ENCODE measurements at places on chromosomes 7 and 10.

- no peak for DNase-seq
These were observed 42.8 kb downstream of the GLI3 start for GRCh38 chr7:42194238-42194637.

- DNase-seq, result peak; percentile 83
These were observed at the start of gene ITGA8 for GRCh38 chr10:15719899-15720634. TSS of gene ITGA8 (minus strand) at chr10:15719922. CDS start at chr10:15719771, 151 bp downstream.

GRCh38 chr7:138895679-138896078, 85.5 kb downstream of the KIAA1549 start:
- peak; percentile 7 for DNase-seq

DNA sequence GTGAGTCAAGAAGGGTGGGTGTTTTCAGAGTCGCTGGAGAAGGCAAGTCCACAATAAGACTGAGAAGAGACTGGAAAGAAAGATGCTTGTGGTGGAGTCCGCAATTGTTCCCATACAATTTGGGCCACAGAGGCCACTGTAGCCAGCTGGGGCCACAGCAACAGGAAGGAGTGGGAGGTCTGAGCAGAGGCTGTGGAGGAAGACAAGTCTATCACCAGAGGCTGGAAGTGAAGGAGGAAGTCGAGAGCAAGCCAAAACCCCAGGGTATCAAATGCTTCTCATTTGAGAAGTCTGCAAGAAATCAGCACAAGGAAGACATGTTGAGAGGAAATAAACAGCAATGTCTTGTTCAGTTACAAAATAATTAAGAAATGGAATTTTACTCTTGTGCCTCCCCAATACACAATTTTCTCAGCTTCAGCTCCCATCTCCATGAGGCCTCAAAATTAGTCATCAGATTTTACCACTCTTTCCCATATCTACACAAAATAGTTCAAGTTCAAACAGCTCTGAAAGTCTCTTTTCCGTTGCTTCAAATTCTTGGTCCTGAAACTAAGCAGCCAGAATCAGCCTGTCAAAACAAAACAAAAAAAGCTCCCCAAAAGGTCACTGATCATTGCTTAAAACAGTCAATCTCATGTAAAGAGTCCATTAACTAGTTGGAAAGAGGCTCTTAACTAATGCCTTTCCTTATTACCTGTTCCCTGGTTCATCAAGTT, 31.6 kb downstream of the SLC16A12 start:
- no peak for DNase-seq

DNA sequence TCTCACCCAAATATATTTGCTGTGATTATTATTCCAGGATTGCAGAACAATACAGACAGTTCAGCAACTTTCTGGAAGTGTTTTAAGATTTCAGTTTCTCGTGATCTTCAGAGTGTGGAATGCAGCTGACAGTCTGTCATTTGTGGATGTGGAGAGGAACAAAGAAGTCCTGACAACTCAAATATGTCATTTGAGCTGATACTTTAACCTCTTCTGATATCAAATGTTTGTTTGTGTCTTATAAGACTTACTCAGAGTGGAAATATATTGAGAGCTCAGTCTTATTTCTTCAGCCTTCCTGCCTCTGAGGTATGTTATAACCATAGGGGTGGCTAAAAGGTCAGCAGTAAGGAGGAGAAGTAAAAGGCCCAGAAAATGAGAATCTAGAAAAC, 96.4 kb downstream of the OSBPL3 start:
- no peak for DNase-seq

- DNase-seq, result no peak
These were observed 201.5 kb downstream of the TMEM178B start for GRCh38 chr7:141275350-141275749.

Data from coronary artery (tissue), 2 donors.